ENCODE measurements at places on chromosomes 6 and 20. TPM values are rescaled to one million over a fixed set of nuclear protein-coding genes. Genes with fewer than 3 reads are reported as not detected.

DNA sequence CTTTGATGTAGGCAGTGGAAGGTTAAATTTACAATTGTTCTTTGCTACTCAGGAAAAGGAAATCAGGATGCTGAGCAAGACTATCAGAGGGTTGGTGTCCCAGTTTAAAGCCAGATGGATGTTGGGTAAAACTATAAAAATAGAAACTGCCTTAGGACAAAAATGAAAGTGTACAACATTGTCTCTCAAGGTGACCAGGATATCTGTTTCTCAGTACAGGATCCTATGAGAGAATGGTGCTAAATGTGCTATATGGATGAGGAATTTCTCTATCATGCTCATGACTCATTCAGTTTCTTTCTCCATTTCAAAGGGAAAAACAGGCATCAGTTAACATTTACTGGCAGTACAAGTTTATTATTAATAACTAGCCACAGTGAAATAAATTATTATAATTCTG lies 534.2 kb upstream of the GJE1 start:
- peak; percentile 56 for DNase-seq

DNA sequence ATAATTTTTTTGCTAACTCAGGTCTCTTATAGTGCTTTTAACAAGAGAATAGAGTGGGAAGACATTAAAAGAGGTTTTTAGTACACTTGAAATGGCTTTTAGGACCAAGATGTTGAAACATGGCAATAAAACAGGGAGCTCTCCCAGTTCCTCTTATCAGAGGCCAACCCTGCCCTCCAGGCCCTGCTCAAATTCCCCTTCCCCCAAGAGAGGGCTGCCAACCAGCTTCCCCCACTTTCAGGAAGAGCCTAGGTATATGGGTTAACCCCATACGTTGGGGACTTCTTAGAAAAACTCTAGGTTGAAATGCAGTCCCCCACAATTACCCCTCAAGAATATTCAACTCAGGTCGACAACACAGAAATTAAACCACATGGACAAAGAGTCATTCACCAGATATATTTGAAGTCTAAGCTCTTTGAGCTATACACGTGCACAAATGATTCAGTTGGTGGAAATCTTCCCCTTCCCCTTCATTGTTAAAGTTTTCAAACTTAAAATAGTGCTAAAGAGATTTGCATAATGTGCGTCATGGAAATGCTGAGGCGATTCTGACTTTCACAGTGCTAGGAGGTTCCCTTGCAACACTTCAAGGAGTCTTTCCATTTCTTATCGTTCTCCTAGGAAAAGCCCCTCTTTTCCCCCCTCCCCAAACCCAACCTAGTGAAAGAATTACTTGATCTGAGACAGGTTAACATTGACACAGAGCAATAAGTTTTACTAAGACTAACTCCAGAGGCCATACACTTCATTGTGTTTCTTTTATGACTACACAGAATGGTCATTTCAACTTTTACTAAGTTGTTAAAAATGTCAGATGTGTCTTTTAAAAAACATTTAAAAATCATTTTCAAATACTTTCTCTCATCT lies 49.8 kb upstream of the ENPP5 start:
- DNase-seq = no peak

BMP5 gene
- not detected for total RNA-seq

GRCh38 chr6:40336940-40337760 lies 250.0 kb downstream of the LRFN2 start:
- DNase-seq = no peak

DNA sequence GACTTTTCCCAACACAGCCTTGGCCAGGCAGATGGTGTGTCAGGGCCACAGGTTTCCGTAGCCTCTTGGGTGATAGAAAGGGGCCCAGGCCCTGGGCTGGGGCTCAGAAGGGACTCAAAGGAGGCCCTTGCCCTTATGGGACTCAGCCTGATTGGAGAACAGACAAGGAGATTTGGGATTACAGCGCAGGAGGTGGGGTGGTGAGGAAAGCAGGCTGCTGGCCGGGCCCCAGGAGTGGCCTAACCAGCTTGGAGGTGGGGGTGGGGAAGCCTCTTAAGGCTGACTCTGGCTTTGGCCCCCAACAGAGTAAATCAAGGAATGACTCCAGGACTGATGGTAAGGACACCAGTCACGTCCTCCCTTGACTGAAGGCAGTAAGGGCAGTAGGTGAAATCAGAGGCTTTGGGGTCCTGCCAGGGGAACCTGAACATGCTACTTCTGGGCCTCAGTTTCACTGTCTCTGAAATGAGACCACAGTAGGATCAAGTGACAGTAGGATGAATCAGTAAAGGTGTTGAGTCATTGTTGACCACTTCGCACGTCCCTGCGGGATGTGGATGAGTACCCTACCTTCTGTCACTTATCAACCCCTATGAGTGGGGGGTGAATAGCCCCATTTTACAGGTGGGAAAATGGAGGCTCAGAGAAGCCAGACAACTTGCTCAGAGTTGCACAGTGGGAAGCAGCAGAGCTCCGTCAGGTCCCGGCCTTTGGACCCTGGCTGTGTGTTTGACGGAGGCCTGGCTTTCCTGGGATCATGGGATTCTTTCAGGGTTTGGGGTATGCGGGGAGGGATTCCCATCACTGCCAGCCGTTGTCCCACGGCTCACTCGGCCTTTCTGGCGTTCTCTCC lies 4.5 kb downstream of the SNAI1 start:
- no peak for DNase-seq

- no peak for DNase-seq
These were observed 43.5 kb upstream of the FRMD1 start for GRCh38 chr6:168122521-168122920.

BTN1A1 gene
- not detected for total RNA-seq

DNA sequence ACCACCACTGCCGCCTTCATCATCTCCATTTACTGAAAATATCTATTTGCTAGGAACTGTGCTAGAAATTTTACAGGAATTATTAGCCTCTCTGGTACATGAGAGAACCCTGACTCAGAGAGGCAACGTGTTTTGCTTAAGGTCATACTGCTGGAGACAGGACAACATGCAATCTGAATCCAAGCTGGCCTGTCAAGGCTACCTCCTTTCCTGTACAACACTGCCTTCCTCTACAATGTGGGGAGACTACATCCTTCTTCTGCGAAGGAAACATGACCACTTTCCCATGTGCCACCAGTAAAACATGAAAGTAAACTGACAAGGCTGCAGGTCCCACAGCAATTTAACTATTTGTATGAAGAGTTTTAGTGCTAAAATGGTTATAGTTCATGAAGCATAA lies 200.9 kb downstream of the BACH2 start:
- DNase-seq = no peak

GRCh38 chr6:158445426-158446085 lies 114.3 kb upstream of the TMEM181 start:
- peak; percentile 30 for DNase-seq

- no peak for DNase-seq
These were observed 506.8 kb upstream of the CITED2 start for GRCh38 chr6:139881236-139881635.

GRCh38 chr6:75603106-75603420 lies 1.4 kb downstream of the SENP6 start:
- no peak for DNase-seq

GRCh38 chr20:19456595-19457395 lies 244.4 kb downstream of the SLC24A3 start:
- DNase-seq = peak; percentile 77

GRCh38 chr6:13500264-13500663 lies 12.9 kb upstream of the GFOD1 start:
- DNase-seq = peak; percentile 32

FAM83B gene
- not detected for total RNA-seq

DNA sequence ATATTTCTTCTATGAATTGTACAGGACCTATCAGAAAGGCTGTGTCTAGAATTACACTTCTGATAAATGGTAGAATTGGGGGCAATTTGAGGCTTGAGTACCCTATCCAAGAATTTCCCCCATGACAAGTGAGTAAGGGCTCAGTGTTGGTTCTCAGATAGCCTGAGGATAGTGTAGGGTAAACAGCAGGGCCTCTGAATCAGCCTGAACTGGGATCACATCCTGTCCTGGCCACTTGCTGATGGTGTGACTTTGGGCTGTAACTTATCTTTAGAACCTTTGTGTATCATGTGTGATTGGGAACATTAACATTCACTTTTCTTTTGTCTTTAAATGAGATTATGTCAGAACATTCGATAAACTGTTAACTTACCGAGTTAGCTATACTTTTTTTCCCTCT lies 151.0 kb downstream of the CLIC5 start:
- DNase-seq = peak; percentile 71

DNA sequence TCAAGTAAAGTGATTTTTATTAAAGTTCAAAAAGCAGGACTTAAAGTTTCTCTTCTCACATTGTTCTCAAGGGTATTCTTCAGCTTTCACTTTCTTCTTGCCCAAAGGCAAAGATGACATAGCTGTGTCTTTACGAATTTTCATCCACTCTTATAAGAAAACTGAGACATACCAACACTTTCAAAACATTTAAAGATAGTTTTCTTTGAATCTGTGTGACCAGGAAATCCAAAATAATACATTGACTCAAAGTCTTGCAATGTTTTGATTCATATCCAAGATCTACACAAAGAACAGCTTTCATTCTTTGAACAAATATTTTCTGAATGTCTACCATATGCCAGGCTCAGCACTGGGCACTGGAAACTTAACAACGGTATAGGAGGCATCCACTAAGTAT lies 117.9 kb downstream of the SIM1 start:
- DNase-seq = peak; percentile 56

DNA sequence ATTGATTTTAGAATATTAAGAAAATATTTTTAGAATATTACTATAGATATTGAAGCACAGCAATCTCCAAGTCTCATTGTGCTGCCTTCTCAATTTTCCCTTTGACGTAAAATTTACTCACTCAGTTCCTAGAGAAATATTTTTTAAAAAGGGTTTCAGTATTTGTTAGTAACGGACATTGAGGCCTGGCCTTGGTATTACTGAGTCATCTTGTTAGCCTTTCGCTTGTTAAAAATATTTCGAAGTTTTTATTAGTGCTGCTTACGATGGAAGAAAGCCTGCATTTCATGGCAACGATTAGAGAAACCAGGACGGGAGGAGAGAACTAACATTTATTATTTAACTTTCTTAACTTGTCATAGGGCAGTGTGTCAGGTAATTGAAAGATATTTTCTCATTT lies 82.2 kb downstream of the TIAM2 start:
- no peak for DNase-seq

DNA sequence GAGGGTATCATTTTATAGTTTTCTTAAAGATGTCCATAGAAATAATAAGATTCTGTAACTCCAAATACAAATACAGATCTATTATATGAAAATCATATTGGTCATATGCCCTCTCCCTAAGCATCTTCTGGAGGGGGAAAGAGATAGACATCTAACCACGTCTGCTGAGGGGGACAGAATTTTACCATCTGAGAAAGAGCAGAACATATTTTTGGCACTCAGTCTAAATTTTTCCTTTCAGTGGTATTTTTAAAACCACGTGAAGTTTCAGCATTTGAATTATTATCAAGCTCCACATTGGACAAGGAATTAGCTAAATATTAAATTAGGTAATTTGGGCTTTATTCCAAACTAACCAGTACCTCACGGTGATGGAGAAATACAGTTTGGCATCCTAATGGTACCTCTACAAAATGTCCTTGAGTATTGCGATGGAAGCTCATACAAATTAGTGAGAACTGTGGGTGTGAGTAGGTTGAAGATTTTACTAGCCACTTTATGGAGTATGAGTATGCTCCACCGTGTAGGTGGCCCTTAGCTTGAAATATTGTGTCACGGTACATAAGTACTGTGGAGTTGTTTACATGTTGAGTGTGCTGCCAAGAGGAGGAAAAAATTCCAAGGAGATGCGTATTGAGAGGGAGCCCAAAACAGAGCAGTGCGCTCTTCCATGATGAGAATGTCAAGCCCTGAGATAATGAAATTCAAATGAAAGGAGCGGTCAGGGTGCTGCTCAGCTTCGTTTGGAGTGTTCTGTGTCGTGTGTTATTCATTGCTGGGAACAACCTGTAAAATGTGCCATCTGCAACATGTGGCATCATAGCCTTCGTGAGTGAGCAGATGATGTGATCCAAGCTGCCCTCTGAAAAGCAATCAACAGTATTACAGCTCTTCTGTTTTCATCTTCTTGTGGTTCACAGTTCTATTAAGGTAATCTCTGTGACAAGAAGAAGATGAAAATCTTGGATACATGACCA lies 48.4 kb upstream of the PHACTR2 start:
- no peak for DNase-seq

HNF4A gene
- total RNA-seq = not detected

DNA sequence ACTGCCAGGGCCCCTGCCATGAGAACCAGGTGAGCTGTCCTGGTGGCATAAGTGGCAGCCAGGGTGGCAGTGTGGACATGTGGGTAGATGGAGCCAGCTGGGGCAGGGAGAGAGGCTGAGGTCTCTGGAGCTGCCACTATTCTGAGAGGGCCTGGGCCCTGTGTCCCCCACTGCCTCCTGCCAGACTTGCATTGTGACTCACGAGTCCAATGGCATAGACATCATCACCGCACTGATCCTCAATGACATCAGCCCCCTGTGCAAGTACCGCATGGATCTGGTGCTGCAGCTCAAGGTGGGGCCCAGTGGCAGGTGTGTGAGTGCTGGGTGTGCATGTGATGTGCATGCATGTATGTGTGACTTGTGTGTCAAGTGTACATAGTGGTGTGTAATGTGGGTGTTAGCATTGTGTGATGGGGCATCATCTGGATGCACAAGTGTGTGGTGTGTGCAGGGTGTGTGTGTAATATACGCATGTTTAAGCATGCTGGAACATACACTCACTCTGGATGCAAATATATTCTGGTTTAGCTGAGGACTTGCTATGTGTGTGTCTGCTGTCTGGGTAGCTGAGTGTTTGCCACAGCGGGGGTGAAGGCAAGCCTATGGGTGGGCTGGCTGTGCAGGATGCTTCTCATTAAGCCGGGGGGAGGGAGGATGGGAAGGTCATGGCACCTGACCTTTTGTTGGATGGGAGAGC lies 25.1 kb downstream of the UQCC2 start:
- DNase-seq = no peak

GRCh38 chr6:107495971-107496370 lies 6.1 kb downstream of the SOBP start:
- DNase-seq = no peak

SOX18 gene
- total RNA-seq = 0.12 TPM

DNA sequence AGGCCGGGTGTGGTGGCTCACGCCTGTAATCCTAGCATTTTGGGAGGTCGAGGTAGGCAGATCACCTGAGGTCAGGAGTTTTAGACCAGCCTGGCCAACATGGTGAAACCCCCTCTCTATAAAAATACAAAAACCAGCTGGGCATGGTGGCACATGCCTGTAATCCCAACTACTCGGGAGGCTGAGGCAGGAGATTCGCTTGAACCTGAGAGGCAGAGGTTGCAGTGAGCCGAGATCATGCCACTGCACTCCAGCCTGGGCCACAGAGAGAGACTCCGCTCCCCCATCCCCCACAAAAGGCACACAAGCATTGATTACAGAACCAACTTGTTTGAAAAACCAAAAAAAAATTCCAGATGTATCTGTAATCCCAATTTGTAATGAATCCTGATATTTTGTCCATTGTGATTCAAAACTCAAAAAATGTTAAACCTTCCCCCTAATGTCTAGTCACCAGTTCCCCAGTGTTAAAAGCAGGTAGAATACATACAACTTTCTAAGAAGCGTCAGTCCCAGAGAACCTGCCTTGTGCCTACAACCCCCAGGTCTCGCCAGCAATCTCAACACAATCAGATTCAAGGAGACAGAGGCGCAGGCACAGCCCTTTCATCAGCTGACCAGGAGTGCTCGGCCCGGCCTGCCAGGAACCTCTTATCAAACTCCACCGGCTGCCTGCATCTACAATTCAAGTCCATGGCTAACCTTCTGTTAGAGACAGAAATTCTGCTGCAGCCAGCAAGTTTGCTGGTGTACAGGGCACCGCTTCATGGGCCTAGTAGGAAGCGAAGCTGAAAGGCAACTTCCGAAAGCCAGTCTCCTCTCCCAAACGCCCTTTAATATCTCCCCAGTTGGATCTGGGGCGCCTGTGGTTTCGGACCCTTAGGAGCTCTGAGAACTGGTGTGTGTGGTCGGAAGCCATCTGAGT lies 2.1 kb downstream of the EZR start:
- no peak for DNase-seq

Data from RPMI7951 (cell line).